ENCODE measurements at places on chromosomes 7 and 10.
A peak's percentile ranks its signal among the peaks of the same experiment; 100 is the strongest.

DNA sequence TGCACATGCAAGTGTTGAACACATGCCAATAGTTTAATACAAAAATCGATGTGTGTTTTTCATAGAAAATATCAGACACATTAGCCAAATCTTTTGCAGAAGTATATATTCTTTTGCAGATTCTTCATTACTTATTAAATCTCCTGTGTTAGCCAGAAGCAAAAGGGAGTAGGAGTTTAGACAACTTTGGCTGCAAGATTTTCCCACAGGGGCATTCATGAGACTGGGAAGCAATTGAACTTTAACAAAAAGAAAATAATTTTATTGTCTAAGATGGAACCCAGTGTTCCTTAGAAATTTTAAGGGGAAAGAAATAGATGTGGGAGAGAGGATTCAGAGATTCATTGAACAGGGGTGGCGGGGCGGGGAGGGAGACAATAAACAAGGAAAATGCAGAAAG is 1336.0 kb downstream of the GATA3 start:
- no peak for ATAC-seq

- peak; percentile 34 for ATAC-seq
Measured at GRCh38 chr10:44383749-44384600, 922 bp downstream of the CXCL12 start.

DNA sequence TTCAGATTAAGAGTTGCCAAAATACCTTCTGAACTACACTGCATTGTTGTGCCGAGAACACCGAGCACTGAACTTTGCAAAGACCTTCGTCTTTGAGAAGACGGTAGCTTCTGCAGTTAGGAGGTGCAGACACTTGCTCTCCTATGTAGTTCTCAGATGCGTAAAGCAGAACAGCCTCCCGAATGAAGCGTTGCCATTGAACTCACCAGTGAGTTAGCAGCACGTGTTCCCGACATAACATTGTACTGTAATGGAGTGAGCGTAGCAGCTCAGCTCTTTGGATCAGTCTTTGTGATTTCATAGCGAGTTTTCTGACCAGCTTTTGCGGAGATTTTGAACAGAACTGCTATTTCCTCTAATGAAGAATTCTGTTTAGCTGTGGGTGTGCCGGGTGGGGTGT is 45.0 kb downstream of the DAGLB start:
- no peak for ATAC-seq

- ATAC-seq = no peak
Measured at GRCh38 chr7:87100326-87100725, 40.9 kb upstream of the ELAPOR2 start.

DNA sequence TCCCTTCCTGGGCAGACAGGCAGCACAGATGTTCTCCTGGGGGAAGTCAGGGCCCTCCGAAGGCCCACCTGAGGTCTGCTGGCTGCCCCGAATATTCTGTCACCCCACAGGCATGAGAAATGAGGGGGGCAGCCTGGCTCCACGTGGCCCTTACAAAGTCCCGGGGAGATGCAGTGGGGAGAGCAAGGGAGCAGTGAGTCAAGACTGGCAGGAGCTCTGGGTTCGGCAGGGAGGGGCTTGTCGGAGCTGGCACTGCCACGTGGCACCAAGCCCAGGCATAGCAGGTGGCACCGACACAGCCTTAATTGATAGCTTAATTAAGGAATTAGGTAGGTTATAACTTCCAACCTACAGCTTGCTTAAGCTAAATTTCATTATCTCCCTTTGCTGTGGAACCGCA is 163.9 kb downstream of the USP6NL start:
- ATAC-seq = no peak

DNA sequence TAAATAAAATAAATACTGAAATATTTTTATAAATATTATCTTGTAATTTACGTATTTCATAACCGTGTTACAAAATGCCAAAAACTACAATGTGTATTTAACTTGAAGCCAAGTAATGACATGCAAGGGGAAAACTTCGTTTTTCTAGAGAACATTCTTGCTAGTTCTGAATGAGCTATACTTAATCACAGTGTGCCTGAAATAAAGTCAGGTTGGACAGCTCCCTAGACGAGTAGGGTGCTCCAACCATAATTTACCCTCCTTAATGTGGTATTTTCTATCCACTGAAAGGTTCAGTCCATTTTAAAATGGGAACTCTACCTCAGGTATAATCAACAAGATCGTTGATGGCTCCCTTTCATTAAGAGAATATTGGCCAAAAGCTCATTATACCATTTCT is 194.5 kb upstream of the AHR start:
- no peak for ATAC-seq

DNA sequence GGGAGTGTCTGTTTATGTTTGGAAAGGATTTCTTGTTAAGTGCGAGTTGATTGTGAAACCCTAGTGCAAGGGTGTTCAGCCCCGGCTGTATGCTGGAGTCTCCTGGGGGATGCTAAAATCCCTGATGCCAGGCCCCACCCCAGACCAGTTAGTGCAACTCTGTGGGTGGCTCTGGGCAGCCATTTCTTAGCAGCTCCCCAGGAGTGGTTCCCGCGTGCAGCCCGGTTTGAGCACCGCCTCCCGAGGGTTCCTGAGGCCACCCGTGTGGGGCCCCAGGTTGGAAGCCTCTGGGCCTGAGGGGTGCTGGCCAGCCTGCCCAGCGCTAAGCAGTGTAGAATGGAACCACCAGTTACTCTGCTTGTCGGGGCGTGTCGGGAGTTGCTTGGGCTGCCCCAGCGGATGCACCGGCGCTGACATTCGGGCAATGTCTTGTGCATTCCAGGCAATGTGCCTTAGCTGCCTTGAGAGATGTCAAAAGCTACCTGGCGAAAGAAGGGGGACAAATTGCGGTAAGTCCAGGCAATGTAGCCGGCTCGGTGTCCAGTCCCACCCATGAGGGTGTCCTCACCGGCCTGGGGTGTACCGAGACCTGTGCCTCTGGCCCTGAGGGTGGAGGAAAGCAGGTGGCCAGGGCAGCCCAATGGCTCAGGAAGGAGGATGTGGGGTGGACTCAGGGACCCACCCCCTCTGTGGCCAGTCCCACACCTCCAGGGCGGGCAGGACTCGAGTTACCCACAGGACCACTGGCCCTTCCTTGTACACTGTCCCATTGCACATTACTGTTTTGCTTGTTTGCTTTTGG is 13.2 kb downstream of the PFKFB3 start:
- no peak for ATAC-seq

GRCh38 chr10:7306147-7306546 is 104.7 kb downstream of the SFMBT2 start:
- no peak for ATAC-seq

DNA sequence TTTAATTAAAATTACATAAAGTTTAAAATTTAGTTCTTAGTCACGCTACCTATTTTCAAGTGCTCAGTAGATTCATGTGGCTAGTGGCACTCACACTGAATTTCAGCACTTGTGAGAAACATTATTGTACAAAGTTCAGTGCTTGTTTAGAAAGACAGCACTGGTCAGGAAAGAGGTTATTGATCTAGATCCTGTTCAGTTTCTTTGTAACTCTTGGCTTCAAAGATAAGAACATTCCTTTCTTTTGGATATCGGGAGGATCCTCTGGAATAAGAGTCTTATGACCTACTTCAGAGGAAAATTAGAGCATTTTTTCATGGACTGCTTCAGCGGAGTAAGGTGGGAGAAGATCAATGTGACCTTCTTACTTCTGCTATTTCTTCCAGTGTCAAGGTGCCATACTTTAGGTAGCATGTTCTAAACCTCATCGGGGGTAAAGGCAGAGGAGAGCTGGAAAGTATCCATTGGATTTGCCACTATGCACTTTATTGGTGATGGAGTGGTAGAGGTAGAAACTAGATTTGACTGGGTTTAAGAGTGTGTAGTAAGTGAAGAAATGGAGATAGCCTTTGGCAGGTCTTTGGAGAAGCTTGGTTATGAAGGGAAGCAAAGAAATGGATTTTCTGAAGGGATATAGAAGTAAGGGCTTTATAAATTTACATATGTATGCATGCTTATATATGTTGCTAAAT is 39.9 kb downstream of the PHYHIPL start:
- no peak for ATAC-seq

DNA sequence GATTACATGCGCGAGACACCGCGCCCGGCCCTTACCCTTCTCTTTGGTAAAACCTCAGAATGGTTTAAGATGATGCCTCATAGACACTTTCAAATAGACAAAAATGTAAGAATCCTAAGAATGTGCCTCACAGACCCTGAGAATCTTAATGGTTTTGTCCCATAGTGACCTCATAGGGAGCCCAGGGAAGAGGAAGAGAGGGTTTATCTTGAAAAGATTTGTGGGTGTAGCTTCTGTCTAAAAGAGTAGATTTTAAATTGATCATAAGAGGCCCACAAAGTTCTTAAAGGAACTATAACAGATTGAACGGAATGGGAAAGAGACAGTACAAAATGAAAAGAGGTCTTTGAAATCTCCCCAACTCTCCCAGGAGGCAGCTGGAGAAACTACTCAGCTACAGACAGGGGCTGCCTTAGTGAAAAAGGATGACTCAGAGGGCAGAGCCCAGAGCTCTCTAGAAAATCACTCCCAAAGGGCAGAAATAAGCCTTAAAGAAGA is 220.6 kb downstream of the ADRA2A start:
- ATAC-seq = no peak

DNA sequence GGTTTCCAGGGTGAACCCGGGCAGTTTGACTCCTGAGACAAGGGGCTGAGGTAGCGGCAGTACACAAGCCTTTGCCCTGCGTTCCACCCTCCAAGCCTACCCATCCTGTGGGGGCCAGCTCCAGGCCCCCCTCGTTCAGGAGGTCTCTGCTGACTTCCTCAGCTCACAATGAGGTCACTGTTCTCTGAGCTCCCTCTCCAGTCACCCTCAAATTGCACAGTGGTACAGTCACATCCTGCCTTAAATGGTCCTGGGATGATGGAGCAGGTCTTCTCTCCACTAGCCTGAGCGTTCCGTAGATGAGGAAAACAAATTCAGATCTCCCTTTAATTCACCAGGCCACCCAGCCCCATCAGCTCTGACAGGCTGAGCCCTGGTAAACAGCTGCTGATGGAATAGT is 90.2 kb downstream of the SH3PXD2A start:
- ATAC-seq = peak; percentile 75

- no peak for ATAC-seq
Measured at GRCh38 chr10:128712661-128713400, 586.6 kb upstream of the MKI67 start.

DNA sequence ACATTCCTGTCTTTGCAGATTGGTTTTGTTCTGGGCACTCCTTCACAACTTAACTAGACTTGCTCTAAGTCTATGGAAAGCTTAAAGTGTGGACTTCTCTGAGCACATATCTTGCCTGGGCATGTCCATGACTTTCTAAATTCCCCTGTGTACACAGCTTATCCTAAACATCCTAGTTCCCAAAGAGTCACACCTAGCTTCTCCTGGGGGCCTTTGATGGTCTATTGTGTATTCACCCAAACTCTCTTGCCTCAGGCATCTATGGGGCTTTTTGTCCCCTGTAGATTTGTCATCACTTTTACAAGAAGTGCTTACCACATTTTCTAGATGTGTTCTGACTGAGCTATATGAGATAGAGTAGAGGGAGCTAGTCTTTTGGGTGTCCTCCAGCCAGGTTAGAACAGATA is 12.2 kb upstream of the ZNF488 start:
- no peak for ATAC-seq

DNA sequence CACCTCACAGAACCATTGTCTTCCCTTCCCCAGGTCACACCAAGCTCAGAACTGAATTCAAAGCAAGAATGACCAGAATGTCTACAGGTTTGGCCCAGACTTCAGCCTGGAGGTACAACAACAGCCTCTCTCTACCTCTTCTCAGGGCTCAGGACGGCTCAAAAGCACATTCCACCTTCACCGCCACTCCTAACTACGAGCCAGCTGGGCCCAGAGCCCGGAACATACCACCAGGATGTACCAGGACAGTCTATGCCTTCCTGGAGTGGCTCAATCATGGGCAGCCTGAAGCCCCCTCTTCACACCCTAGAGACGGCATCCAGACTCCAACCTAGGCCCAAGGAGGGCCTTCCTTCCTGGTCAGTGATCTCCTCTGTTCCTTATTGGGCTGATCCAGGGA is 41.6 kb downstream of the ANXA8 start:
- ATAC-seq = no peak

DNA sequence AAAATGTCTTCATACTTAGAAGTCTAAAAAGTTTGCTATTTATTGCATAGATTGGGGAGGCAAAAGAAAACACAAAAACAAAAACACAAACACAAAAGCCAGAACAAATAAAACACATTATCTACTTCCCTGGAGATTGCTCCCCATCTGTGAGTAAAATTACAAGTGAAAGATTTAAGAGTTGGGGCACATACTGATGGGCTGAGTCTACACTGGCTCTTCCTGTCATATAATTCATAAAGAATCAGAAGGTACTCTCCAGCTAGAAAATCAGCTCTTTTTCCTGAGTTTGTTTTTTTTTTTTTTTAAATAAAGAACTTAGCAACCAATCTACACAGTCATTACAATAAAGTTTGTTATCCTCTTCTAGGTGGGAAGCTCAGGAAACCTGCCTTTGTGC is 192.4 kb upstream of the LRRN3 start:
- ATAC-seq = no peak

- ATAC-seq = no peak
Measured at GRCh38 chr10:127080317-127080716, 116.1 kb downstream of the INSYN2A start.

GRCh38 chr7:17153536-17153935 is 144.9 kb upstream of the AHR start:
- ATAC-seq = no peak

GRCh38 chr7:94300176-94300835 is 94.4 kb upstream of the COL1A2 start:
- ATAC-seq = no peak

All from SK-N-SH treated with all-trans-retinoic acid at 6 μM for 48 hours (cell line).